ENCODE measurements at places on chromosomes 13 and 19. TPM values are rescaled to one million over a fixed set of nuclear protein-coding genes. Genes with fewer than 3 reads are reported as not detected.

HSH2D gene
- 43.5 TPM for total RNA-seq

TIMM44 gene
- total RNA-seq, result 90.2 TPM

PSG1 gene
- total RNA-seq, result not detected

PRTN3 gene
- not detected for total RNA-seq

SCGB2B2 gene
- 0.30 TPM for total RNA-seq

SIGLEC8 gene
- total RNA-seq, result 0.18 TPM

PLPPR3 gene
- not detected for total RNA-seq

DNA sequence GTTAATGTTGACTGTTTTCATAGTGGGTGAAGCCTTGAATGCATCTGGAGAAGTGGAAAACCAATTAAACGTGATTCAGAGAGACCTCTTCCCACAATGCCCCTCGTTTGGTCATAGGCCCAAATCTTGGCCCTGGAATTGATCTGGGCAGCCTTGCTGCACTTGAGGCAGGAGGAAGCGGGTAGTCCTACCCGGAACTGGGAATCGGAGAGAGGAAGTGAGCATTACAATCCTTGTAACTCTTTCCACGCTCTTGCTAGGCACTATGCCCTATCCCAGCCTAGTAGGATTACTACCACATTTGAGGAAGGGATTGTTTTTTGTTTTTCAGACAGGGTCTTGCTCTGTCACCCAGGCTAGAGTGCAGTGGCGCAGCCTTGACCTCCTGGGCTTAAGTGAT lies 3.6 kb downstream of the KCNK6 start:
- no peak overlapping the region for H3K4me3 ChIP-seq
- no peak for DNase-seq
- H3K36me3 ChIP-seq, result peaks cover 47% of the 10 kb centered on the region
- H3K4me1 ChIP-seq, result peaks cover 29% of the 10 kb centered on the region
- no peaks in the 10 kb centered on the region for H3K27me3 ChIP-seq
- H3K27ac ChIP-seq, result no peak overlapping the region

DNA sequence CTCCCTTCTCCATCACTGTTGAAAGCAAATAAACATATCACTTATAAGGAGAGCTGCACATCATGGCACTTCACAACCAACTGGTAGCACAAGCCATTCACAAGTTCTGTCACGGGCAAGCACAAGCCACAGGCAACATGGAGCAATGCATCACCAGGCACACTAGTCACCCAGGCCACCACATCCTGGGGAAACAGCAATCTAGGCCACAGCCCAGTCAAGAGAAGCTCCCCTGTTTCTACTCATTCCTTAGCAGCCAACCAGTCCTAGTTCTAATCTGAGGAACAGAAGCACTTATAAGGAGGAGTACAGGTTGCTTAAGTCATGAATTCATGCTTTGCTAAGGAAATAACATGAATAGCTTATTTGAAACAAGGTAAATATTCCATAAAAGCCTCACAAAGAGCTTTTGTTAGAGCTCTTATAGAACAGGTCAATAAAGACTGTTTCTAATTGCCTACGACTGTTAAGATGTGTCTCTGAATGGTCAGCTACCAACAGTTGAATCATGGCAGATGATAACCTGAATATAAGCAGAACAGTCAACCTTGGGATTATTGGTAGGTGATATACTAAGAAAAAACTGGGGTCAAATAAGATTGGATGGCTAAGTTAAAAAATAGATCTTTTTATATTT lies 169.0 kb downstream of the TBC1D4 start:
- peak; percentile 46 for DNase-seq
- peak overlapping the region; percentile 82 for H3K27ac ChIP-seq
- H3K4me1 ChIP-seq, result peaks cover 61% of the 10 kb centered on the region

DNA sequence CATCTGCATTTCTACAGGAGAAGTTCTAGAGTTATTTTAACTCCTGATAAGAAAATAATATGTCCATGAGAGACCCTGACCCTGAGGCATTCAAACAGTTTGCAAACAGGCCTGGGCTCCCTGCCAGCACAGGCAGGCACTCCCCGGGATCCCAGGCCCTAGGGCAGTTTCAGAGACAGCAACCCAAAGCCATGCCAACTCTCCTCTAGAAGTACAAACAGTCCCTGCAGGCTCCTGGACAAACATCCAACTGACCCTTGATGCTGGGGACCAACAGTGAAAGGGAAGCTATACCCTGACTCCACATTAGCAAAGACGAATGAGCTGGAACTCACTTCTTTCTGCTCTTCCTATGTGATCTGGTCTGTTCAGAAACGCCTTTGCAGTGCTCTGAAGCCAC lies 44.8 kb downstream of the CCDC70 start:
- peaks cover 46% of the 10 kb centered on the region for H3K4me1 ChIP-seq
- H3K36me3 ChIP-seq, result no peaks in the 10 kb centered on the region
- no peak for DNase-seq
- H3K4me3 ChIP-seq, result no peak overlapping the region
- no peak overlapping the region for H3K27ac ChIP-seq
- peaks cover 1% of the 10 kb centered on the region for H3K27me3 ChIP-seq

- H3K4me3 ChIP-seq, result peak overlapping the region; percentile 87
- peaks cover 18% of the 10 kb centered on the region for H3K36me3 ChIP-seq
- H3K4me1 ChIP-seq, result peaks cover 29% of the 10 kb centered on the region
Measured at GRCh38 chr13:42049454-42049813, 986 bp downstream of the DGKH start.

DNA sequence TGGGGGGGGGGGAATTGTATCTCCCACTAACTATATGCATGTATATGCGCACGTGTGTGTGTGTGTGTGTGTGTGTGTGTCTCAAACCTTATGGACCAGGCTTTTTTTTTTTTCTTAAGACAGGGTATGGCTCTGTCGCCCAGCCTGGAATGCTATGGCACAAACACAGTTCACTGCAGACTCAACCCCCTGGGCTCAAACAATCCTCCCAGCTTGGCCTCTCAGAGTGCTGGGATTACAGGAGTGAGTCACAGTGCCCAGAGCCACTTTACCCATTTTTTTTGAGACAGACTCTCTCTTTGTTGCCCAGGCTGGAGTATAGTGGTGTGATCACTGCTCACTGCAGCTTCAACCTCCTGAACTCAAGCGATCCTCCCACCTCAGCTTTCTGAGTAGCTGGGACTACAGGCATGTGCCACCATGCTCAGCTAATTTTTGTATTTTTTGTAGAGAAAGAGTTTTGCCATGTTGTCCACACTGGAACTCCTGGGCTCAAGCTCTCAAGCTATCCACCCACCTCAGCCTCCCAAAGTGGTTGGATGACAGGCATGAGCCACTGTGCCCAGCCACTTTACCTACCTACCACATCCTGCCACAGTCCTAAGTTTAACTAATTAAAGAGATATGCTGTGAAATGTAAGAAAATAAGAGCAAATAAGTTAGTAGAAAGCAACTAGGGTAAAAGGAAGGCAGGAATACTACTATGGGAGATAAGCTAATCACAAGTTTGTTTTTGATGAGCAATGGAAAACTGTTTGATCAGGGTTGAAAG lies 2.4 kb downstream of the ZMYM5 start:
- H3K27ac ChIP-seq, result peak overlapping the region; percentile 99
- H3K27me3 ChIP-seq, result no peaks in the 10 kb centered on the region
- peaks cover 57% of the 10 kb centered on the region for H3K36me3 ChIP-seq
- H3K4me1 ChIP-seq, result peaks cover 24% of the 10 kb centered on the region

GRCh38 chr13:101925731-101926130 lies 473.3 kb downstream of the ITGBL1 start:
- peaks cover 8% of the 10 kb centered on the region for H3K27me3 ChIP-seq
- H3K36me3 ChIP-seq, result no peaks in the 10 kb centered on the region
- H3K4me1 ChIP-seq, result no peaks in the 10 kb centered on the region

DNA sequence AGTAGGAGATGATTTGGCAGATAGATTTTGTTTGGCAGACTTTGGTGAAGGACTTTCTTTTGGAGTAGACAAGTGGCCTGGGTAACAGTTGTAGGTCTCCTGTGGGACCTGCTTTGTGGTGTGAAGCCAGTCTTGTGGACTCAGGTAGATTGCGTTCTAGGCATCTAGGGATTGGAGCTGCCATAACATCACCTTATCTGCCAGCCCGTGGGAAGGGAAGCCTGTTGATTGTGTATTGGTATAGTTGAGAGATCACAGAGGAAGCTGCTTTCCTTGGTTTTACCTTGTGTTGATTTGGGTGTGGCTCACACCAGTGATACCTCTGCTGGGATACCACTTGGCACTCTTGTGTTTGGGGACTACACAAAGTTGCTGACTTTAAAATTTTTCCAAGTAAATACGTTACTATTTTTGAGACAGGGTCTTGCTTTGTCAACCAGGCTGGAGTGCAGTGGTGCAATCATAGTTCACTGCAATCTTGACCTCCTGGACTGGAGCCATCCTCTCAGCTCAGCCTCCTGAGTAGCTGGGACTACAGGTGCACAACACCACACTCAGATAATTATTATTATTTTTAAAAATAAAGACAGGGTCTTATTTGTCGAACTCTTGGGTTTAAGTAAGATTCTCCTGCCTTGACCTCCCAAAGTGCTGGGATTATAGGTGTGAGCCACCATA lies 7.8 kb downstream of the HNRNPM start:
- H3K4me3 ChIP-seq, result no peak overlapping the region
- peaks cover 61% of the 10 kb centered on the region for H3K4me1 ChIP-seq
- H3K27me3 ChIP-seq, result no peaks in the 10 kb centered on the region
- peaks cover 63% of the 10 kb centered on the region for H3K36me3 ChIP-seq

GRCh38 chr13:72851678-72852014 lies 69.7 kb downstream of the PIBF1 start:
- no peak for DNase-seq
- H3K36me3 ChIP-seq, result peaks cover 33% of the 10 kb centered on the region
- H3K27me3 ChIP-seq, result no peaks in the 10 kb centered on the region
- H3K27ac ChIP-seq, result no peak overlapping the region
- H3K4me1 ChIP-seq, result peaks cover 5% of the 10 kb centered on the region

DNA sequence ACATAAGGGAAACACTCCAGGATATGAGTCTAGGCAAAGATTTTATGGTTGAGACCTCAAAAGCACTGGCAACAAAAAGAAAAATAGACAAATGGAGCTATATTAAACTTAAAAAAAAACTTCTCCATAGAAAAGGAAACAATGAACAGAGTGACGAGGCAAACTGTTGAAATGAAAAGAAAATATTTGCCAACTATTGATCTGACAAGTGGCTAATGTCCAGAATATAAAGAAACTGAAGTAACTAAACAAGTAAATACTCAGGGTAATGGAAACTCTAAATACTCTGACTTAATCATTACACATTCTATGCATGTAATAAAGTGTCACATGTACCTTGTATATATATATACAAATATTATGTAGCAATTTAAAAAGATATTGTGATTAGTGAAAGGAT lies 562.5 kb downstream of the GPC5 start:
- DNase-seq, result no peak
- no peak overlapping the region for H3K27ac ChIP-seq
- H3K36me3 ChIP-seq, result no peaks in the 10 kb centered on the region
- H3K4me1 ChIP-seq, result no peaks in the 10 kb centered on the region
- H3K4me3 ChIP-seq, result no peak overlapping the region

GRCh38 chr19:15177269-15178116 lies 23.3 kb downstream of the NOTCH3 start:
- peaks cover 4% of the 10 kb centered on the region for H3K4me1 ChIP-seq
- DNase-seq, result peak; percentile 73
- no peaks in the 10 kb centered on the region for H3K36me3 ChIP-seq
- H3K4me3 ChIP-seq, result peak overlapping the region; percentile 2
- H3K27ac ChIP-seq, result no peak overlapping the region
